ENCODE measurements at places on chromosomes 2 and 18.
A peak's percentile ranks its signal among the peaks of the same experiment; 100 is the strongest.

GRCh38 chr2:190352668-190353536 lies 9.5 kb downstream of the INPP1 start:
- DNase-seq, result peak; percentile 59

DNA sequence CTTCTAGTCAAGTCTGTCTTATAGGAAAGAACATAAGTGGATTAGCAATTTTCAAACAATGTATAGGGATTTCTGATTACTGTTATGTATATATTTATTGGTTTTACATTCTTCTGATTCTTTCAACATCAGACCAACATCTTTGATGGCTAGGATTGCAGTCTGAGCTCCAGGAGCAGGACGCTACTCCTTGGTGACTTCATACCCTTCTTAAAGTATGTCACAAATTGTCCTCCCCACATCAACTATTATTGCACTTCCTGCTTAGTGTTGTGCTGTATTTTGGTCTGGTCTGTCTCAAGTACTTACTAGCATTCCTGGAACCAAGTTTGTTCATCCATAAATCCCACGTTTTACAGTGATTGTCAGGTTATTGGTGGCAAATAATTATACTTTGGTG lies 49.0 kb downstream of the MAP2 start:
- peak; percentile 78 for DNase-seq

- DNase-seq, result no peak
Observed at GRCh38 chr18:27461957-27462356, 276.8 kb upstream of the CHST9 start.

DNA sequence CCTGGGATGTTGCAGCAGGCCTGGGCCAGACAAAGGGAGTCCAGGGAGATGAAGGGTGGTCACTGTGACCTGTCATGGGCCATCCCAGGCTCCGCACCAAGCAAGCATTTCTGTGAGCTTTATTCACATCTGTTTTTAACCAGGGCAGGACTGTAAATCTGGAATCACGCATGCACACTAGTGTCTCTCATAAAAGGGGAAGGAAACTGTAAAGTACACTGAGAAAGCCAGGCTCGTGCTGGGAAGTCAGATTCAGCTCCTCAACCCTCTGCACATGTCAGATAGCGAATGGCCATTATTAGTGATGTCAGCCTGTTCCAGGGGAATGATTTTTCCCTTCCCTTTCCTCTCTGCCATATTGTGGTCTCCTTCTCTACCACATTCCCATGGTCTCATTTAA lies 818.6 kb upstream of the RAB6C start:
- no peak for DNase-seq

GRCh38 chr18:35610089-35610488 lies 28.5 kb downstream of the GALNT1 start:
- no peak for DNase-seq

DNA sequence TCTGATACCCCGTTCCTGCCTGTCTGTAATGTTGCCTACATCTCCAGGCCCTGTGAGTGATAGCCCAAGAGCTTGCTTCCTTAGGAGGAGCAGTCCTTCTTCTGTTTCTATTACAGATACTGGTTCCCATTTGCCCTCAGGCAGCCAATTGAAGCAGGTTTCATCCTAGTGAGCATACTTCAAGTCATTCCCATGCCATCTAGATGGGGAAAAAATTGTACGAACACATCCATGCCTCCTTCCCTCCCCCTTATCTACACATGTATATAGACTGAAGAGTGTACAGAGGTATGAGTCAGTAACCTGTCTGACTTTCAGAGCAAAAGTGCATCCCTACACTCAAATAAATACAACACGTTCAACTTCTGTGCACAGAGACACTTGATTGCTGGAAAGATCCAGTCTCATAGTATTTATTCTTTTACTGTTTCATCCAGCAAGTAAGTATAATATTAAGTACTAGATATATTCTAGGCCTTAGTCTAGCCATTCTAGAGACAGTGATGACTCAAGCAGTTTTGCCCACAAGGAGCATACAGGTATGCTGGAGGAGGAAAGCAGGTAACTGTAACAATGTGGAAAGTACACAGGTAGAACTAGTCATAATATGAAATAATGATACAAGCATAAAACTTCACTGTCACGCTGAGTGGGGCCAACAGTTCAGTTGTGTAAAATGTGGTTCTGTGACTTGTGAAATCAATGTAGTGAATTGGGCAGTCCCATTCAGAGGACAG lies 153.4 kb downstream of the MGAT5 start:
- no peak for DNase-seq

GRCh38 chr2:233146194-233146593 lies 86.1 kb downstream of the INPP5D start:
- DNase-seq, result no peak

GRCh38 chr18:50982802-50983179 lies 15.0 kb downstream of the ELAC1 start:
- no peak for DNase-seq

DNA sequence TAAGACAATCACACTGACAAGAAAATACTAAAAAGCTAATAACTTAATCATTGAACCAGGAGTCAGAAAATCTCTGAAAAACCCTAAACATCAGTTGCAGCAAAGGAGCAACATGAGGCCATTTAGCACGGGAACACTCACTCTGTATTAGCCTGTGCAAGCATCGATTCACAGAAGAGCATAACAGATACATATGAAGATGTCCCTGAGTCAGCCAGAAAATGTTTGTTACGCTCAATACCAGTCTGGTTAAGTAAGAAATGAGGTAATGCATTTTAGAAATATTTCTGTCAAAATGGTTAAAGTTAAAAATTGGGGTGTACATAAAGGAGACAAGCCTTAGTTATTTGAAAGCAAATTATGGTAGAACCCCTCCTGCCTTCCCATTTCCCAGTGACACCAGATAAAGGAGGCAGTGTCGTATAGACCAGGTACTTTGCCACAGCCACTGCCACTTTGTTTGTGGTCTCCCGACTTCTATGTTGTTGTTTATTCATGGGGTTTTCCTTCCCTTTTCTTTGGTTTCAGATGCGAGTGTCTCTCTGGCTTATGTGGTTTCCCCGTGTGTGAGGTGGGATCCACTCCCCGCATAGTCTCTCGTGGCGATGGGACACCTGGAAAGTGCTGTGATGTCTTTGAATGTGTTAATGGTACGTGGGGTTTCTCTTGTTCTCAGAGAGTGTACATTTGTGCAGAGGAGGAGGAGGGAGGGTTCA lies 108.6 kb downstream of the CRIM1 start:
- no peak for DNase-seq

DNA sequence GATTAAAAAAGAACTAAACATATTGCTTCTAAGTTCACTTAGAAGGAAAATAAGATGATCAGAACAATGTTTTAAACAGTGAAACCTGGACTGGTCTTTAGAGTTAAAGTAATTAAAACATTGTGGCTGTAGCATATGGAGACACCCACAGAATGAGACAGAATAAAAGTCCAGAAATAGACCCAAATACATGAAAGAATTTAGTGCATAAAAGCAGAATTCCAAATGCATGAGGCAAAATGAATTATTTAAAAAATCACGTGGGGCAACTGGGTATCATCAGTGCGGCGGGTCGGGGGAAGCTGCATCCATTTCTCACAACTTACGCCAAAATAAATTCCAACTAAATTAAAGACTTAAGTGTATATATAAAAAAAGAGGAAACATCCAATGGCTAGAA lies 12.1 kb downstream of the RNF149 start:
- DNase-seq, result peak; percentile 13

- no peak for DNase-seq
Observed at GRCh38 chr2:191951376-191951775, 104.5 kb upstream of the CAVIN2 start.

GRCh38 chr2:4973973-4974372 lies 718.2 kb upstream of the SOX11 start:
- no peak for DNase-seq

DNA sequence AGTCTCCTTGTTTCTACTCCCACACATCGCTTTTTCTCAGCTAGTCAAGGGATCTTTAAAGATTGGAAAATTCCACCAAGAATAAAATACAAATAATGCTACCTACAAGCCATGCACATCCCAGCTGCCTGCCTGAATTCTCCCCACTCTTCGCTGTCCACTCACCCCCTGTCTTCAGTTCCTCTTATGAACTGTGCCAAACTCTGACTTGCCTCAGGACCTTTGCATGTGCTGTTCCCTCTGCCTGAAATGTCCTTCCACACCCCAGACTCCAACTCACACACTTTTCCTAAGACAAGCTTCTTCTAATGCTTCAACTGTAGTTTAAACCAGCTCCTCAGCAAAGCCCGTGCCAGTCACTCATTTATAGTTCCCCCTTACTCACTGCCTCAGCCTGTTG lies 260.0 kb downstream of the NAPG start:
- DNase-seq, result no peak

- DNase-seq, result no peak
Observed at GRCh38 chr2:191757208-191757607, 79.3 kb downstream of the NABP1 start.

DNA sequence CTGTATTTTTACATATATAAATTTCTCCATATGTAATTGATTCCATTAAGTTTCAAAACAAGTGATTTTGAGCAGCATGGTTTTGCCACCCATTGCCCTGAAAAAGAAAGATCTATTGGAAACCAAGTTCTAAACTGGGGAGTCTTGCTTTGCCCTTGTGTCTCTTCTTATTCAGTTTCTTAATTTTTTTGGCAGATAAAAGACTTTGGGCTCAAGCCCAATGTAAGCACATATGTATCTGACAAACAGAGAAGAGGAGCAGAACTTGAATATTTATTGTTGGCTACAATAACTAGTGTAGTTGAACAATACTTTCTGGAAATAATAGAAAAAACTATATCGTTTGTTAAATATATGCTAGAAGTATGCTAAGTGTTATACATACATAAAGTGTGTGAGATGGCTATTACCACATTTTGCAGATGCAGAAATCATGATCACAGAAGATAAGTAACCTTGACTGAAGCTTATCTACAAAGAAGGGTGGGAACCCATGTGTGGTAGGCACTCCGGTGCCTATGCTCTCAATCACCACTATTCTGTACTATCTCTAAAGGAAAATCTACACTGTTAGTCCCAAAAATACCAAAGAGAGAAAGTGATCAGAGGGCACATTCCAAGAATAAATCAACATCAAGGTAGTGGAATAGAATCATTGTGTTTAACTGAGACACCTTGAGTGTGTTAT lies 109.1 kb downstream of the PLA2R1 start:
- no peak for DNase-seq

- no peak for DNase-seq
Observed at GRCh38 chr18:79953971-79954651, 2.7 kb upstream of the SLC66A2 start.

All from fibroblast of villous mesenchyme (primary cell).